ENCODE measurements at places on chromosomes 13 and 19. TPM values are rescaled to one million over a fixed set of nuclear protein-coding genes. Genes with fewer than 3 reads are reported as not detected.

TMEM86B gene
- total RNA-seq = 0.98 TPM

GNG7 gene
- 7.4 TPM for total RNA-seq

ICAM4 gene
- total RNA-seq = under 0.01 TPM

ZNF610 gene
- total RNA-seq = 11.8 TPM

All from temporal lobe (tissue), 4 donors.